CD8-positive, alpha-beta T cell (primary cell): ENCODE measurements at places on chromosomes 3 and 15.
A peak's percentile ranks its signal among the peaks of the same experiment; 100 is the strongest.

DNA sequence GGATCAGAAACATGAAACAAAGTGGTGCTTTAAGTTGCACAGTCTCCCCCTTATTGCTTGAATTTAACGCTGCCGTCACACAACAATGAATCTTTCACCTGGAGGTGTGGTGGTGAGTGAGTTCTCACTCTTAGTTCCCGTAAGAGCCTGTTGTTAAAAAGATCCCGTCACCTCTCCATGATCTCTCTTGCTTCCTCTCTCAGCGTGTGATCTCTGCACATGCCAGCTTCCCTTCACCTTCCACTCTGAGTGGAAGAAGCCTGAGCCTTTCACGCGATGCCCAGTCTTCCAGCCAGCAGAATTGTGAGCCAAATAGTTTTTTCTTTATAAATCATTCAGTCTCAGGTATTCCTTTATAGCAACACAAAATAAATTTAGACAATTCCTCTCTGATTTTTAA, 136.7 kb upstream of the CHL1 start:
- no peak for DNase-seq

GRCh38 chr3:70000563-70001081, 1.1 kb downstream of the SAMMSON start:
- no peak for DNase-seq

DNA sequence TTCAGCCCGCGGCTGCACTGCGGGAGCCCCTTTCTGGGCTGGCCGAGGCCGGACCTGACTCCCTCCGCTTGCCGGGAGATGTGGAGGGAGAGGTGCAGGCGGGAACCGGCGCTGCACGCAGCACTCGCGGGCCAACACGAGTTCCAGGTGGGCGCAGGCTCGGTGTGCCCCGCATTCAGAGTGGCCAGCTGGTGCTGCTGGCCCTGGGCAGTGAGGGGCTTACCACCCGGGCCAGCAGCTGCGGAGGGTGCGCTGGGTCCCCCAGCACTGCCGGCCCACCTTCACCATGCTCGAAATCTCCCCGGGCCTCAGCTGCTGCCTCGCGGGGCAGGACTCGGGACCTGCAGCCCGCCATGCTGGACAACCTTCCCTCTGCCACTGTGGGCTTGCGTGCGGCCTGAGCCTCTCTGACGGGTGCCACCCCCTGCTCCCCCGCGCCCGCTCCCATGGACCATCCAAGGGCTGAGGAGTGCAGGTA, 733.5 kb upstream of the CCDC54 start:
- DNase-seq = no peak

GRCh38 chr3:139982404-139982803, 47.4 kb downstream of the CLSTN2 start:
- DNase-seq = no peak

DNA sequence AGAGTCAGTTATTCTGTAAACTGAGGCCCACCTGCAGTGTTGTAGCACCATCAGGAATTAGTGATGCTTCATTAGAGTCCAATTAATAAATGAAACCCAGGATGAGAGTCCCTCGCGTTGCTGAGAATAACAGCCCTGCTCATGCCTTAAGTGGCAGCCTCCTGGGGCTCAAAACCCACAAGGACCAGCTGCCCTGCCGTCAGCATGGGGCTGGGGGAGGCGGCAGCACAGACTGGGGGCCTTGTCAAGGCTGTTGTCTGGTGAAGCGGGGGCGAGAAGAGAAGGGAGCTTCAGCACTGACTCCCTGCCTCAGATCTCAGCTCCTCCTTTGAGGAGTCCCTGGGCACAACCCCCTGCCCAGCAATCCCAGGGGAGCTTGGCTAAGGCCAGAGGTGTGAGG, 21.0 kb downstream of the CCDC33 start:
- no peak for DNase-seq

- DNase-seq = no peak
Observed at GRCh38 chr15:76663529-76663928, 241.6 kb downstream of the SCAPER start.

- DNase-seq = peak; percentile 87
Observed at GRCh38 chr3:48898383-48899234, at the start of gene SLC25A20. Gene SLC25A20 (minus strand): TSS chr3:48898882. CDS start chr3:48898794, 88 bp downstream.

DNA sequence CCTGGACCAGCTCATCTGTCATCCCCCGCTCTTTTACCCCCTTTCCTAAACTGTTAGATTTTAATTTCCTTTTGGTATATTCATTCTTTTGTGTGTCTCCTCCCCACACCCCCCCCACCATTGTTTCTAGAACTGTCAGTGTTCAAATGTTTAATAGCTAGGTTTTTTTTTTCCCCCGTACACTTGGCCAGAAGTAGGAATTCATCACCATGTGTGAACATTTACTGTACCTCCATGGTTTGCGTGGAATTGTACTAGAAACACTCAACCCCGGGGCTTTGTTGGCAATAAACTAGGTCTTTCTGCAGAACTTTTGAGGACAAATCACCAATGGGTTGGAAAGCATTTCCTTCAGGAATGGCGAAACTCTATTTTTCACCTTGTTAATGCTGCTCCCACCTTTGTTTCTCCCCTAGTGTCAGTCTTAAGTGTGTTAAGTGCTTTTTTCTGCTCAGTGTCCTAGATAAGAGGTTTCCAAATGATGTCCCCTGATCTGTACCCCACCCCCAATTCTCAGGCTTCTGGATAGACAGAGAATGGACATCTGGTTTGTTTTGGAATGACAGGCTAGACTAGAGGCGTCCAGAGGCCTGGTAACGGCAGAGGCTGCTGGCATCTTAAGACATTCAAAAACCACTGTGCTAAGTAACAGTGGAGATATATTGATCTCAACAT, 76.8 kb downstream of the SMAD3 start:
- no peak for DNase-seq

DNA sequence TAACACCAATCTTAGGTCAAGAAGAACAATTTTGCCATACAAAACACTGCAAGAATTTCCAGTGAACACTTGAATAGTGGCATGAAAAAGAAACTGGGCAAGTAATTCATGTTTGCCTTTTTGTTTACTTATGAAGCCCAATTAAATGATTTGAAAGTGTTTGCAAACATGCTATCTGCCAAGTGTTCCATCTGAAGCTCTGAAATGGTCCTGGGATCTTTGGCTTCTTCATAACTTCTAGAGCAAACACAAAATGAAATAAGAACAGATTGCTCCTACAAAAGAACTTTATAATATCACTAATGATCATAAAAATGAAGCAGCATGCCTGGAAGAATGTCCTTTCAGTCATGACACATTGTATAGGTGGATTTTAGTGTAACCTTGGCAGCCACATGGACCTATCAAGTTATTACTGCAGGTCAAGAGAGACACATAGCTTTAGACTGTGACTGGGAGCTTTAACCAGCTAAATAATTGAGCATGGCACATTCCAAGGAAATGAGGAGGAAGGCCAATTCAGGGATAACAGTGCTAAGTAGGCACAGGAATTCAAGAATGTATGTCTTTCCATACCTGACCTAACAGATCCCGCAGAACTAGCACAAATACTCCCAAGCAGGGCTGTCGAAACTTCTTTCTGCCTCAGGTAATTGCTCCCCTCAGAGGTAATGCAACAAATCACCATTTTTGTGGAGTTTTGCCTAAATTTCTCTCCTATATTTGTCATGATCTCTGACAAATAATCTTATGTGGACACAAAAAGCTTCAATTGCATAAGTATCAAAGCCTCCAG, 144.6 kb downstream of the DUT start:
- no peak for DNase-seq

DNA sequence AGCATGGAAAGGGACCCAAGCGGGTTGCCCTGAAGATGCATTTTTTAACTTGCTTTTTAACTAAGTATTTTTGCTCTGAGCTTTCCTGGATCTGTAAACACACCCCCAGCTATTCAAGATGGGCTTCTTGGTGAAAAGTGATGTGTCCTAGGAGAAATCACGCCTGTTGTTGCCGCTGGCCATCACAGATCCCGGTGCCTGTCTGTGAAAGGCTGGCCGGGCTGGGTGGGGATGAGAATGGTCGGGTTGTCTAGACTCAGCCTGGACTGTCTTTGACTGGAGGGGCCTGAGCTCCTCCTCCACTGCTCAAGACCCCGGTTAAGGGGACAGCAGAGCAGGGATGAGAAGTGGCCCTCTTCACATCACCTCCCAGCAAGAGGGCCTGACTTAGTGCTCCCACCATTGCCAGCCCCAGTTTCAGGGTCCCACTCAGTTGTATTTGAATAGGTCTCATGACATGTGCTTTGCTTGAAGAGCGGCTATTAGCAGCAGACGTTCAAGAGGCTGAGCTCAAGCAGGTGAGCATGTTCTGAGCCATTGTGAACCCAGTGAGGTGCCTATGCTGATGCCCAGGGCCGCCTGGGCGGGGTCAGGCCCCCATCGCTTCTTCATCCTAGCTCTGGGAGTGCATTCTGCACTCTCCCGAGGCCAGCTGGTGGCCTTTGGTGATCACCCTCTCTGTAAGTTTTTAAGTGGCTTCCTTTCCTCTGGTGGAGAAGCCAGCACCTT, 79.9 kb downstream of the IGF1R start:
- no peak for DNase-seq

DNA sequence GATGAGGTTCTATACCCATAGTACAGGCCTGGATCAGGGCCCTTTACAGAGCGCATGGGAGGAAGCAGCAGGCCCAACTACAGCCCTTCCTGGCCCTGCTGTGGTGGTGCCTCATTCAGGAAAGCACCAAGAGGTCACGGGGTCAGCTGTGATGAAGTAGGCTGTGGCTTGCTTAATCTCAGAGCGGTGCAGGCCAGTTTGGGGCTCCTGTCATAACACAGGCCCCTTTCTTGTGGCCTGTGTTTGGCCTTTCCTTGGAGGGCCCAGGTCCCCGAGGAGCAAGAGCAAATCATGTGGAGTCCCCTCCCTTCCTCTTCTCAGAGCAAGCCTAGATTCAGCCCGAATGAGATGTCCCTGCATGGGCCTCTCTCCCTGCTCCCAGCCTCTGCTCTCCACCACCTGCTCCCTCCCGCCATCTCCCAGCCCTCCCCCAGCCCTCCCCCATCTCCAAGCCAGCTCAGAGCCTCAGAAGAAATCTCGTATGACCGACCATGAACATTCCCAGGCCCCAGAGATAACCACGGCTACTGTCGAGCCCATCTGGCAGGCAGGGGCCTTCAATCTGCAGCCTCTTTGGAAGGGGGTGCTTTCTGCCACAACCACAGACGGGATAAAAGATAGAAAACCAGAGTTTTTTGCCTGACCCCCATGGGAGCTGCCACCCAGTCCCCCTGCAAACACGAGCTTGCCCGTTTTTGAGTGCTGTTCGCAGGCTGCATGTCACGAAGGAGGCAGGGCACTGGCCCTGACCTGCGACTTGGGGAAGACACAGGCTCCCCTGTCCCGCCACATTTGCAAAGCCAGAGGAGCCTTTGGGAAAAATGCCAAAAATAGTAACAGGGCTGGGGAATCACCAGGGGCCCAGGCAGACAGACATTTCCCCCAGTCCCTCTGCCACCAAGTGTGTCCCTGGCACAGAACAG, 32.3 kb upstream of the DUSP7 start:
- no peak for DNase-seq

GRCh38 chr3:141392897-141393734, 24.8 kb downstream of the ZBTB38 start:
- no peak for DNase-seq

- DNase-seq = no peak
Observed at GRCh38 chr3:97871801-97872524, 50.2 kb downstream of the CRYBG3 start.

- DNase-seq = no peak
Observed at GRCh38 chr3:188671971-188672370, 499.8 kb upstream of the TPRG1 start.

DNA sequence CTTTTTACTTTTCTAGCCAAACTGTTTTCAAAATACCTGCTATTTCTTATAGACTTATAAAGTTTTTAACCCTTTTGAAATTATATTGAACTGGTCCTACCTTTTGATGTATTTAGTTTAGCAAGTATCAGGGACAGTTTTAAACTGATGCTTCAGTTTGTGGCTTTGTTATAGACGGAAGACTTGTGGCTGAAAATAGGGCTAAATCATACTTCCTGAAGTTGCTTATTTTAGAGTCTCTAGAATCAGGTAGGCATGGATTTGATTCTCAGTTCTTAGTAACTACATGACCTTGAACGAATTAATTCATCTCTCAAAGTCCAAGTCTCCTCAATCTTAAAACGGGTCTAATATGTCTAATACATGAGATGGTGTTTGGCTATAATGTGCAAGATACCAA, 322.8 kb downstream of the RAP2B start:
- DNase-seq = no peak

GRCh38 chr3:13459605-13460340, 20.3 kb upstream of the HDAC11 start:
- DNase-seq = no peak

- DNase-seq = no peak
Observed at GRCh38 chr3:181457190-181457589, 254.5 kb upstream of the SOX2 start.
